CD4-positive, alpha-beta T cell treated with Interferon gamma for 1 hour (primary cell): ENCODE measurements at places on chromosomes 11 and 22.

GRCh38 chr11:130066338-130066737 is 3.4 kb upstream of the APLP2 start:
- DNase-seq = no peak

DNA sequence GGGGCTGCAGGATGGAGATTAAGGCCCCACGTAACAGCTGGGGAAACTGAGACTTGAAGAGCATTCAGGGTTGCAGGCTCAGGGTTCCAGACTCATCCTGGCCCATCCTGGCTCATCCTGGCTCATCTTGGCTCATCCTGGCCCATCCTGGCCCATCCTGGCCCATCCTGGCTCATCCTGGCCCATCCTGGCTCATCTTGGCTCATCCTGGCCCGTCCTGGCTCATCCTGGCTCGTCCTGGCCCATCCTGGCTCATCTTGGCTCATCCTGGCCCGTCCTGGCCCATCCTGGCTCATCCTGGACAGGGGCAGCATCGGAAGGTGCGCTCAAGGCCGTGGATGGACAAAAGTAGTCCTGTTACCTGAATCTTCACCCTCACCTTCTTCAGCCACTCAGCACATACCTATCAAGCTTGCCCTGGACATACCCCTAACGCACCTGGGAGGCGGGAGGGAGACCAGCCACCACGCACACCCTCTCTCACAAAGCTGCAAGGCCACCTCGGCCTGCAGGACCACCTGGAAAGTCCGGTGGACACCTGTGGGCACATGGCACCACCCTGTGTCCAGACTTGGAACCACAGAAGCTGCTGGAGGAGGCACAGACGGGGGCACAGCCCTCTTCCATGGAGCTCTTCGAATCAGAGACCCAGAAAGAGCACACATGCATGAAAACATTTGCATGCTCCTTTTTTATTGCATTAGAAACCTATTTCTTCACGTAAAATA is 20.3 kb upstream of the NLRP6 start:
- no peak for DNase-seq

DNA sequence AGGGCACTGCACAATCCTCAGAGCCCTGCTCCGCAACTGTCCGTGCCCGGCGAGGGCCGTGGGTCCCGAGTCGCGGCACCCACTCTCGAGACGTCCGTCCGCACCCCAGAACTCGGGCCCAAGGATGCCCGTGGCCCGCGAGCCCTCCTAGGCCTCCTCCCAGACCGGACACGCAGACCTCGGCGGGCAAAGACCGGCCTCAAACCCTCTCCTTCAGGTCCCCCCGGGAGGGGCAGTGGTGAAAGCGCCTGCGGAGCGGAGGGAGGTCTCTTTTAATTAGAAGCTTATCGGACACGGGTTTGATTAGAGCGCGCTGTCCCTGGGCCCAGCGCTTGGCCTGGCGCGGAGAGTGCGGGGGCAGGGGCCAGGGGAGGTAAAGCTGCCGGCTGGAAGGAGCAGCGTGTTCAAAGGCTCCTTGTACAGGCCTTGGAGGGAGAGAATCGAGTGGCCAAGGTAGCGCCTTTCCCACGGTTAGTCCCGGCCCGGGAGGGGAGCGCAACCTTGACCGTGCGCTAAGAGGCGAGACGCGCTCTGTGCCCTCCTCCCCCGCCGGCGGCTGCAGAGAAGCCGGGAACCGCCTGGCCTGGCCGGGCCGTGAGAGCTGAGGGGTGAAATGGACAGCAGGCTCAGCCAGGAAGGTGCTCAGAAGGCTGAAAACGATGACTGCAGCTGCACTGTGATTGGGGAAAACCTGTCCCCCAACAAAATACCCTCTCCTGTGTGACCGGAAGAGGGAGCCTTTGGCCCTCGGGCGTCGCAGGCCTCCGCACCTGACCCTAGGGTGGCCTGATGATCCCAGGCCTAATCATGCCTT is 4.6 kb downstream of the WT1 start:
- DNase-seq = no peak

DNA sequence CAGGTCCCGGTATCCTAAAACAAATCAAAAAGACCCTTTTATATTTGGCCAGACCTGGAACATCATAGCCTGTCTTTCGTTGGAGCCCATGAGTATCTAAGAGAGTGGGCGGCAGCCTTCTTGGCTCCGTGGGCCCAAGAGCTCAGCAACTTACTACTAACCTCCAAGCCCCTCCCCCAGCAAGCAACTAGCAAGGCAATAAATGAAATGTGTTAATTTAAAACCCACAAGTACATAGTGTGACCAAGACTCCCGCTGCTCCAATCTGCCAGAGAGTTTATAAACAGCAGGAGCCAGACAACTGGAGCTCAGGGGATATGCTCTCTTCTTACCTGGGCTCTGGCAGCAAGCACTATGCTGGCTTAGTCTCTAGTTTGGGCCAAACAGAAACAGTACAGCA is 40.8 kb upstream of the CYP2D6 start:
- DNase-seq = no peak

GRCh38 chr11:77374611-77375031 is 73.1 kb upstream of the GDPD4 start:
- no peak for DNase-seq

DNA sequence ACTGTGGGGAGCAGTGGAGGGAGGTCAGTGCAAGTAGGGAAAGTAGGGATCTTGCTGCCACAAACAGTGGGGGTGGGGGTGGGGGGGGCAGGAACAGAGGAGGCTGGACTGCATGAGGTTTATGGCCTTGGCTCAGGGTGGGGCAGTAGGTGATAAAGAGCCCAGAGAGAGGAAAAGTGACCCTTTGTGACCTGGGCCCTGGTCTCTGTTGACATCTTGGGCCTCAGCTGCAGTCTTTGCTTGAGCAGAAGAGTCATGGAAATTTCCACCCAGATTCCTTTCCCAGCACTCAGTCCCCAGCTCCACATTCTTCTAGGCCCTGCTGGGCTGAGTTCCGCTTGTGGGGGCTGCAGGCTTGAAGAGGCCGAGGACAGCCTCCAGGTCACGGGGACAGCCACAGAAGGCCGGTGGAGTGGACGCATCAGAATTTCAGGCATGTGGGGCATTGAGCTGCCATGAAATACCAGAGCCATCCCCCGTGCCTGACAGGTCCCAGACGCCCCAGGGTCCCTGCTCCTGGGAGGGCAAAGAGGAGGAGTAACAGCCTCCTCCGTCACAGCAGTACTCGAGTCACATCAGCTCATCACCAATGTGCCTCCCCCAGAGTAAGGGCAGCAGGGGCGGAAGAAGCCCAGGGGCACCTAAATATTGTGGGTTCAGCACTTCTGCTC is 9.7 kb upstream of the MALAT1 start:
- no peak for DNase-seq

DNA sequence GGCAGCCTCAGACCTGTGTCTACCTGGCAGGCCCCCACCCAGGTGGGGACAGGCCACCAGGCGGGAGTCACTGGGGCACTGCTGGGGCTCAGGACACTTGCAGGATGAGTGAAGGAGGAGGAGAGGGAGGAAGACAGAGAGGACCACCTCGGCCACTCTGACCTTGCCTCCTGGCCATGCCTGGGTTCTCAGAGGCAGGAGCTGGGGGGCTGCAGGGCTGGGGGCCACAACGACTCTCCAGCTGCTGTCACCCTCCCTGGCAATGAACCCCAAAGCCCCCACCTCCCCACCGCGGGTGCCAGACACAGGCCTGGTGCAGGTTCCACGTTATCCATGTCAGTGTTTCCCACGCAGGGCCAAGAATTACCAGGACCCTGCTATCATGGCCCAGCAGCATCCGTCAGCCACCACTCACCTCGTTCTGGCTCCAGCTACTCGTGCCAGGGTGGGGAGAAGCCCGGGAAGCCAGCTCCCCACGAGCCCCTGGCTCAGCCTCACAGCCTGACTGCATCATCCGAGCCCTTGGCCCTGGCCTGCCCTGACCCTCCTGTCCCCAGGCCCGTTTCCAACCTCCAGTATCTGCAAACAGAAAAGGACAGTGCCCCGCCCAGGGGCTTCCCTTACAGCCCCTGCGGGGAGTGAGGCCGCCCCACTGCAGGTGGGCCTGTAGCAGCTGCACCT is 62.4 kb downstream of the BRD1 start:
- no peak for DNase-seq

- DNase-seq = no peak
These were observed 16.2 kb upstream of the ZNRF3 start for GRCh38 chr22:28867191-28867590.

DNA sequence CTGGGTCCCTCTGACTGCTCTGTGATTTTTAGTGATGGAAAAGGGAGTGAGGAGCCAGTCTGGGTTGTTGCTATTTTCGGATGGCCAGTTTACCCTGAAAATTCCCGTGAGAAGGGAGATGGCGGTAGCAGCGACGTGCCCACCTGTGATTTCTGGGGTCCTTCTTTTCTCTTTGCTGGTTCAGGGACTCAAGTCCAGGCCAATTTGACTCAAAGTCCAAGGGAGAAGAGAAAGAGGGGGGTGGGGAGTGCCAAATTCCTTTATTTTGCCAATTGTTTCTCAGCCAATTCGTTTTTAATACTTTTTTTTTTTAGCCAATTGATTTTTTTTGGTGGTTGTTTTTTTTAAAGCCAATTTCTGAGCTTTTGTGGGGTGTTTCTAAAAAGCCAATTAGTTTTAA is 6.9 kb downstream of the IGF2 start:
- no peak for DNase-seq

- DNase-seq = no peak
These were observed 52.4 kb downstream of the KCNC1 start for GRCh38 chr11:17786824-17787525.

- DNase-seq = no peak
These were observed 192.1 kb downstream of the MN1 start for GRCh38 chr22:27609451-27609888.

DNA sequence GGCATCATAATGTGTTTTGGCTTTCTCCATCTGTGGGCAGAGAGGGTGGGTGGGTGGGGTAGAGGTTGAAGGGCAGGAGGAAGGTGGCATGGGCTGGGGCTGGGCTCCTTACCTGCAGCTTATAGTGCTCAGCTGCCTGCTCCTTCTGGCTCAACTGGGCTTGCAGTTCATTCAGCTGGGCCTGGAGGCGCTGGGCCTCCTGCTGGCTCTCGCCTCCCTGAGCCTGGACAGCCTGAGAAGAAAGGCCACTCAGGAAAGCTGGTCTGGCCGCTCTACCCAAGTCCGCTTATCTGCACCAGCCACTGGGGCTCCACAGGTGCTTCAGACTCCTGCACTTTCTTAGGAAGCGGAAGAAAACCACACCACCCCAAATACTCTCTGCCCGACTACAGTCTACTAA is 10.4 kb downstream of the IL18BP start:
- DNase-seq = no peak

DNA sequence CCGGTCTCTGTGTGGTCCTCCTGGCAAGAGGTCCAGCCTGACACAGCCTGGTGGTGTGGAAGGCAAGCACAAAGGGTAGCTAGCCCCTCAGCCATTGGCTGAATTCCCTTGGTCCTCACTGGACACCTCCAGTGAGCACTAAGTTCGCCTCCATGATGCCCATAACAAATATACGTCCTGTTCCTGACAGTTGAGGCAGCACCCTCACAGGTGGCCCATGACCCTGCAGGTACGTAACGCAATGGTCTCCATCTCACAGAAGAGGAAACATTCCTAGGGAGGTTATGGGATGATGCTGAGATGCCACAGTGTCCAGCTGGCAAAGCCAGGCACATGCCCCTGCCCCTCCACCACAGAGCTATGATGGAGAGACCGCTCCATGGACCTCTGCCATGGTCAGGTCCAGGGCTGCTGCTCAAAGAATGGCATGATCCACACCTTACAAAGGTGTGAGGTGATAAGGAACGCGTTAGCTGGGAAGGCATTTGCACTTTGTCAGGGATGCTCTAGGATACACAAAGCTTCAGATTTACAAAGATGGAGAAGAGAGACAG is 1.4 kb upstream of the GNAZ start:
- no peak for DNase-seq

DNA sequence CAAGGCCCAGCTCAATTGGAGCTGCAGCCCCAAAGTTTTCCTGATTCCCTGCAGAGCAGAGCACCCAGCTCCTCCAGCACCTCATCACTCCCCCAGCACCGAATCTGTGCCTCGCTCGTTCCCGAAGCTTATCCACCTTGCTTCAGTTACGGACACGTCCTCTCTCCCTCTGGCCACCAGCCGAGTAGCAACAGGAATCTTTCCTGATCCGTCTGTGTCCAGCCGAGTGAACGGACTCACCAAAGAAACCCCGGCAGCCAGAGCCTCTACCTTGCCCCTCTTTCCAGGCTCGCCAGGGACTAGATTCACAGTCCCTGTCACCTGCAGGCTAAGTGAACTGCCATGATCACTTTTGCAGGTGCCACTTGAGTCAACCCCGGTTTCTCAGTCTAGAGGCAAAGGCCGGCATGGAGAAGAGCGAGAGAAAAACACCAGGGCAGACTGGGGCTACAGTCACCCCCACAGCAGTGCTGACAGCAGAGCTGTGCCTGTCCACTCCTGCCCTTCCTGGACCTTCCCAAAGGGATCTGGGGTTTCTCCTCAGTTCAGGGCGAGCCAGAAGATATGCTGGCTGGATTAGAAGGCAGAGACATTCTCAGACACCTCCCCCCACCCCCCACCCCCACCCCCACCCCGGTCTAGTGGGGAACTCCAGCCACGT is 32.3 kb downstream of the BID start:
- no peak for DNase-seq

DNA sequence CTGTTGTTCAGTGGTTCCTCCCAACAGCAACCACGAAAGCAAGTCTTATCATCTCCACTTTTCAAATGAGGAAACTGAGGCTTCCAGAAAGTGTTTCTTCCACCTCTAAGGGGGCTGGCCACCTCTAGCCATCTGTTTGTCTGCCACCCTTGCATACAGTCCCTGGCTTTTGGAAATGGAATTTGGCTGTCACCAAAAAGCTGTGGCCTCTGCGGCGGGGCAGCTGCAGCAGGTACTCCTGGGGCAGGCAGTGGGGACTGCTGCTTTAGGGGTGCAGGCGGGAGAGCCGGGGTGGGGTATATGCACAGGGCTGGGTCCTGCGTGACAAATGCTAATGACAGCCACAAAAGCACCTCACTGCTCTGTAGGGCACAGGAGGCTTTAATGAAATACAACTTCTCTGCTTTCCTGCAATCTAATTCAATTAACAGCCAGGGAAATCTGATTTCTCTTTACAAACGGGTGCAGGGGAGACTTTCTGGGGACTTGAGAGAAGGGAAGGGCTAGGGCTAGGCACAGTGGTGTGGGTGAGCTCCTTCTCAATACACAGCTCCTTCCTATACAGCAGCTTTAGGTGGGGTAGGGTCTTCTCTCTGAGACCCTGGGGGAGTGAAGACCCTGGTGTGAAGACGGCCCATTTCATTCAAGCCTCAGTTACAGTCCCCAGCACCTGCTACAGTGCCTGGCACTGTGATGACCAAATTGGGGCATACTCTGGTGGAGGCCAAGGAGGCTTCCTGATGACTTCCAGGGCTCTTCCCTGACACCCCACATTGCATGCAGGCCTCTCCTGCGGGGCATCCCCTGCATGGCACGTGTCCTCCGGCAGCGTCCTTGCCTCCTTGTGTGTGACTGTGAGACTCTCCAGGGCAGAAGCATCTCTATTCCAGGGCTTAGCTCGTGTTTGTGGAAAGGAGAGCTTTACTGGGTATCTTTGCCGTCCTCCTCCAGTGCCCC is 161.6 kb downstream of the CEP164 start:
- no peak for DNase-seq
